ENCODE measurements at places on chromosomes 16 and 17.

DNA sequence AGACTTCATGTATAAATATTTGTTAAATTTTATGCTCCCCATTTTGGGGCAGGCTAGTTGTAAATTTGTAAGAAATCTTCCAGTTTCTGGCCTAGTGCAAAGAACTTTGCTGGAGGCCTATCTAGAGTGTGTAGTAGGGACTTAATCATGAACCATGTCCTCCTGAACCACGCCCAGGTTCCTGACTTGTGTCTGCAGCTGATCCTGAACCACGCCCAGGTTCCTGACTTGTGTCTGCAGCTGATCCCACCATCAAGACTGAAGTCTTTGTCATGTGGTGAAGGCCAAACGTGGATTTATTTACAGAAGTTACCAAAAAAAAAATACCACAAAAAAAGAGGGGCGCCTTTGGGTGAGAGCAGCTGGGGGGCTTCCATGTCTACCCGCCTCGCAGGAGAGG, 33.1 kb downstream of the LMF1 start:
- DNase-seq, result no peak

GRCh38 chr16:22007159-22007508, 777 bp upstream of the MOSMO start:
- DNase-seq, result no peak

DNA sequence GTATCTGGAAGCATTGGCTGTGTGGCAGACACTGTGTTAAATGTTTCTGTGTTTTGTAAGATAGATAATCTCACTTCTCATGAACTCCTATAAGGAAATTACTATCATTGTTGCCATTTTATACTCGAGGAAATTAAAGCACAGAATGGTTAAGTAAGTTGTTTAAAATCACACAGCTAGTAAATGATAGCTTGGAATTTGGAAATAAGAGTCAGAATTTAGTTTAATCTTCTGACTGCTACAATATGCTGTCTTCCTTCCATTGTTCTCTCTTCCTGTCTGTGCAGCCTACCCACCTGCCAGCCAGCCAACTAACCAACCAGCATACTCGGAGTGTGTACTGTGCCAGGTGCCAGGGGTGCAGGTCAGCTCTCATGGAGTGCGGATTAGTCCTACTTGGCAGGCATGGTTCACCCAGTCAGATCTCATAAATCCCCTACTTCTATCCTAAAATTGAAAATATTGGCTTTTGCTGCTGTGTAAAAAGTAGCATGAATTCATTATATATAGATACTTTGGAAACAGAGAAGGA, 79.9 kb upstream of the LGALS9 start:
- DNase-seq, result no peak

GRCh38 chr17:48841395-48841831, 10.6 kb downstream of the CALCOCO2 start:
- DNase-seq, result peak; percentile 48

GRCh38 chr17:20116683-20117309, 107.6 kb downstream of the SPECC1 start:
- peak; percentile 44 for DNase-seq

DNA sequence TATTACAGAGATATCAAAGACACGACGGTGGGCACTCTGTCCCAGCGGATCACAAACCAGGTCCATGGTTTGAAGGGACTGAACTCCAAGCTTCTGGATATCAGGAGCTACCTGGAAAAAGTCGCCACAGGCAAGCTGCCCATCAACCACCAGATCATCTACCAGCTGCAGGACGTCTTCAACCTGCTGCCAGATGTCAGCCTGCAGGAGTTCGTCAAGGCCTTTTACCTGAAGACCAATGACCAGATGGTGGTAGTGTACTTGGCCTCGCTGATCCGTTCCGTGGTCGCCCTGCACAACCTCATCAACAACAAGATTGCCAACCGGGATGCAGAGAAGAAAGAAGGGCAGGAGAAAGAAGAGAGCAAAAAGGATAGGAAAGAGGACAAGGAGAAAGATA, 8.7 kb downstream of the PSMD7 start:
- DNase-seq, result no peak

- DNase-seq, result no peak
Measured at GRCh38 chr16:59356144-59356543, 622.0 kb upstream of the GOT2 start.

- no peak for DNase-seq
Measured at GRCh38 chr17:33292981-33293867, at the start of gene ASIC2. ASIC2 (minus strand) TSS chr17:33293295.

- peak; percentile 39 for DNase-seq
Measured at GRCh38 chr17:31318298-31318801, 3.1 kb downstream of the EVI2A start.

GRCh38 chr16:89152831-89153700, 18.5 kb upstream of the CDH15 start:
- DNase-seq, result no peak

GRCh38 chr16:84391151-84392030, 23.1 kb downstream of the ATP2C2 start:
- DNase-seq, result no peak

- DNase-seq, result peak; percentile 91
Measured at GRCh38 chr16:3950343-3951193, 70.1 kb upstream of the CREBBP start.

- DNase-seq, result no peak
Measured at GRCh38 chr16:70646260-70647241, at the start of gene IL34. IL34 (plus strand) TSS chr16:70646559; CDS start chr16:70646948, 389 bp downstream.

GRCh38 chr16:82017911-82018568, 6.8 kb upstream of the SDR42E1 start:
- DNase-seq, result no peak

DNA sequence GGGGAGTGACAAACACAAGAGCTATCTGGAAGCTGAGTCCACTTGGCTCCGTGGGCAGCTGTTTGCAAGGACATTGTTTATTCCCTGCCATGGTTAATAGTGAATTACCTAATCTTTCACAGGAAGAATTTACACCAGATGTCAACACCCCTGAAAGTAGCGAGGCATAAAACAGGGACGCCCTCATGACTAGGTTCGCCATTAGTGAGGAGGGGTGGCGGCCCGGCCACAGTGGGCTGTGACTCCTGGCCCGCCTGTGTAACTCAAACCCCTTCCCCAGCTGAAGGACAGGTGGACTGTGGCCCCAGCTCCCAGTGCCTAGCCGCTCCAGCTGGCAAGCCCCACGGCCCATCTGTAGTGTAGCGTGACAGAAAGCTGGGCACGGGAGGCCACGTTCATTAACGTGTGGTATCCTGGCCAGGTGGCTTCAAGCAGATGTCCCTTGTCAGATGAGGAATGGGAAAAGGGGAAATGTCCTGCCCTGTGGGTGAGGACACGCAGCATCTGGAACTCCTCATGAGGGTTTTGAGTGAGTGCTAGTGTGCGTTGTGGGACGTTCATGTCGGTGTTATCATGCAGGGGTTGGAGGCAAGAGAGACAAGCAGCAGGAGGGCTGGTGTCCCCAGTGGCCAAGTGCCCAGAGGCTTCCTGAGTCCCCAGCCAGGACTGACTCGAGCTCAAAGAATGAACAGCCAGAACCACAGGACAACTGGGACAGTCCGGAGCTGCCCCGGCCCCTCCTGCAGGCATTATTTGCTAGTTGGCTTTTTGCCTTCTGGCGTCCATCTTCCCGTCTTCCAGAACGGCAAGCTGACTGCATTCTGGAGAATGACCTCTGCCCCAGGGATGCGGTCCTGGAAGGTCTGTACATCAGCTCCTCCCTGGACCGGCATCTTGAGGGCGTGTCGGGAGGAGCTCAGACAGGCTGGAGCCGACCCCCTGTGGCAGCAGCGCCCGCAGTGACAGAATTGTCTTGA, 19.2 kb downstream of the KDM8 start:
- DNase-seq, result peak; percentile 45

DNA sequence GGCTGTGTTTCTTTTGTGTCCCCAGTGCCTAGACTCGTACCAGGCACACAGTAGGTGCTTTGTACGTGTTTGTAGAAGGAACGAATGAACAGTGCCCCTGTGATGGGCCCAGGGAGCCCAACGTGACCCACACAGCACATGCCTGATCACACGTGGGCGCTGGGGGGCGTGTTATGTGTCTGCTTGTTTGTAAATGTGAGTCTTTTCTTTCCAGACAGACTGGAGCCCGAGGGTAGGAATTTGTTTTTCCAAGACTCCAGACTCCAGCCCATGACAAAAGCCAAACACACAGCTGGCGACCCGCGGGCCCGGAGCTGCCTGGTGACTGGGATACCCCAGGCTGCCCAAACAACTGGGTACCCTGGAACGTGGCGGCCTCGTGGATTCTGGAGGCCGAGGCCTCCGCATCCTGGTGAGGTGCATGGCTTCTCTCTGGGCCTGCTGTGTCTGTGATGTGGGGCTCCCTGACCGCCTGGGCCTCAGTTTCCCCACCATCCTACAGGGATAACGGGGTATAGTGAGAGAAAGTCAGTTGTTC, 14.9 kb upstream of the CBFA2T3 start:
- DNase-seq, result no peak

- DNase-seq, result no peak
Measured at GRCh38 chr16:27840311-27841060, 223.0 kb downstream of the GSG1L start.

GRCh38 chr16:10599626-10600025, 19.2 kb upstream of the EMP2 start:
- DNase-seq, result no peak

DNA sequence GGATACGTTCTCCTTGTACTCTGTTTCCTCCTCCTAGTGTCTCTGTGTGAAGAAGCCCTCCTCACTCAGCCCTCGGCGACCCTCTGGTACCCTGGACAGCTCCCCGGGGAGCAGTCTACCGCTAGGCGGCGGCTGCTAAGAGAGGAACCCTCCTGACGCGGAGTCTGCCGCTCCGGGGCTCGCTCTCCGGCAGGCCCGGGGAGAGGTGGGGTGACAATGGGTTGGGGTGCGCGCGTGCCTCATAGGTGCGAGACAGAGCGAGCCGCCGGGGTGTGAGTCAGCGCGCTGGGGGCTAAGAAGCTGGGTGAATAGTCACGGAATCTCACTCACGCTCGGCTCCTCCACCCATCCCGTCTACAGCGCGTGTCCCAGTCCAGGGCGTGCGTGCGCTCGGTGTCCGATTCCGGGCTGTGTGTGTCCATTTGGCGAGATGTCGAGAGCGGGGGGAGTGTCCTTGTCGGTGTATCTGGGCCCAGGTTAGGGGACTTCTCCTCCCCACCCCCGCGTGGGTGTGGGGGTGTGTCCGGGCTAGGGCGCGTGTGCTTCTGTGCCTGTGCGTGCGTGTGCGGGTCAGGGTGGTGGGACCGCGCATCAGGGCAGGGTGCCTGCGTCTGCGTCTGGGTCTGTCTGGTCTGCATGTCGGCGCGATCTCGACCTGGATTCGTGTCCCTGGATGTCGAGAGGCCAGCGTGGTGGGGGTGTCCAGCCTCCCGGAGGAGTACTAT, 577 bp upstream of the HS3ST2 start:
- DNase-seq, result peak; percentile 45

DNA sequence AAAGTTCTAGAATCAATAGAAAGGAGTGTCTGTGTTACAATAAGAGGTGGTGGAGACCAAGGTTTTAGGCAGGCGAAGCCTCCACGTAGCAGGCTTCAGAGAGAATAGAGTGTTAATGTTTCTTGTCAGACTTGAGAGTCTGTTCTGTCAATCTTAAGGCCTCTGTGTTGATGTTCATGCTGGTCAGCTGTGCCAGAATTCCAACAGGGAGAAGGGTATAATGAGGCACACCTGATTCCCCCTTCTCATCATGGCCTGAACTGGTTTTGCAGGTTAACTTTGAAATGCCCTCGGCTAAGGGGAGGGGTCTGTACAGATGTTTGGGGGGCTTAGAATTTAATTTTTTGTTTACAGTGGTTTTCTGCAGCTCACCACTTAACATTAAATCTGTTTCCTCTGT, 46.0 kb downstream of the RNF112 start:
- no peak for DNase-seq

GRCh38 chr17:6420173-6420641, 14.7 kb downstream of the AIPL1 start:
- DNase-seq, result no peak

GRCh38 chr16:29784901-29785500, 5.5 kb upstream of the KIF22 start:
- peak; percentile 58 for DNase-seq

DNA sequence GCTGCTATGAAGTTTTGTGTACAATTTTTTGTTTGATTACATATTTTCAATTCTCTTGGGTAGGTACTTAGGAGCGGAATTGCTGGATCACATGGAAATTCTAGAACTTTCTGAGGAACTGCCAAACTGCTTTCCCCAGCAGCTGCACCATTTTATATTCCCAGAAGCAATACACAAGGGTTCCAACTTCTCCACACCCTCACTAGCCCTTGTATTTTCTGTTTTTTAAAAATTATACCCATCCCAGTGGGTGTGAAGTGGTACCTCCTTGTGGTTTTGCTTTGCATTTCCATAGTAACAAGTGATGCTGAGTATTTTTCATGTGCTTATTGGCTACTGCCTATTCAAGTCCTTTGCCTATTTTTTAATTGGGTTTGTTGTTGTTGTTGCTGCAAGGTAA, 20.9 kb downstream of the NACA2 start:
- DNase-seq, result no peak

DNA sequence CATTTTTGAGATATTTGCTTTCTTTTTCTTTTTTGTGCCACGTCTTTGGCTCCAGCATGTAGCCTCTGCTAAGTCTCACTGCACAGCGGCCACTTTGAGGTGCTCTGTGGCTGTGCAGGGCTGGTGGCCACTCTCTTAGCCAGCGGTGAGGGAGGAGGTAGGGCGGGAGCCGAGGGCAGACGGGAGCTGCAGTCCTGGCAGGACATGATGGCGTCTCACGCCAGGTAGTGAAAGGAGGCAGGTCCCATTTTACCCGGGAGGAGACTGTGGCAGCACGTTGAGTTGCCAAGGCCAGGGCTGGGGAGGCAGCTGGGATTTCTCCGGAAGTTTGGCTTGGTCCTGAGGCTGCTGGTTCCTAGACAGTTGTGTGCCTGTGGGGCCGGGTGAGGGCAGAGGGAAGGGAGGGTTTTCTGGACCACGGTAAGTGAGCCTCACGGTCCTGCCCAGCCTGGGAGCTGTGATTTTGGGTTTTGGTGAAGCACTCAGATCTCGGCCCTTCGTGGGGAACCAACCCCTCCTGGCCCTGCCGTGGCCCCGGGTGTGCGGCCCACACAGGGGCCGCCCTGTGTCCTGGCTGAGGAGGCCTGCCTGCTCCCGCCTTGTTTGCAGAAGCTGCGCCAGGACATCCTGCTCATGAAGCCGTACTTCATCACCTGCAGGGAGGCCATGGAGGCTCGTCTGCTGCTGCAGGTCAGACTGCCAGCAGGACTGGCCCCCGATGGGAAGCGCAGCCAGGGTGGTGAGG, 14.4 kb downstream of the DEF8 start:
- no peak for DNase-seq

DNA sequence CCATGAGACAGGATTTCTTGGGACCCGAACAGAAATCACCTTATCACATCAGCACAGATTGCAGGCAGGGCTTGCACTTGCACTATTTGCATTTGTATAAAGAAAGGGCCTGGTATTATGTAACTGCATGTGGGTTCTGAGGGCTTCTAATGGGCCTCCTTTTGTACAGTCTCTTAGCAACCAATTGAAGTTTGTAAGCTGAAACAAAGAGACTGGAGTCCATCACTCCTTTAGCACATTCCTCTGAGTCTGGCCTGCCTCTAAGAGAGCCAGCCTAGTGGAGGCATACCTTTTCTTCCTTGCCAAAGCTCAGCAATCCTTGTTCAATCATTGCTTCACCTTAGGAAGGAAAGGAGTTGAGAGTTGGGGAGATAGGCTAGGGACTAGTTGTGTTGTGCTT, 387.1 kb downstream of the XYLT1 start:
- DNase-seq, result no peak

- DNase-seq, result peak; percentile 61
Measured at GRCh38 chr16:10521681-10522274, 58.6 kb downstream of the EMP2 start.
